Stimulated activated CD4-positive, alpha-beta T cell treated with anti-CD3 and anti-CD28 coated beads, TNF-alpha, amount 100 ng/mL, for 4 hours (primary cell): ENCODE measurements at places on chromosomes 12 and 14.

DNA sequence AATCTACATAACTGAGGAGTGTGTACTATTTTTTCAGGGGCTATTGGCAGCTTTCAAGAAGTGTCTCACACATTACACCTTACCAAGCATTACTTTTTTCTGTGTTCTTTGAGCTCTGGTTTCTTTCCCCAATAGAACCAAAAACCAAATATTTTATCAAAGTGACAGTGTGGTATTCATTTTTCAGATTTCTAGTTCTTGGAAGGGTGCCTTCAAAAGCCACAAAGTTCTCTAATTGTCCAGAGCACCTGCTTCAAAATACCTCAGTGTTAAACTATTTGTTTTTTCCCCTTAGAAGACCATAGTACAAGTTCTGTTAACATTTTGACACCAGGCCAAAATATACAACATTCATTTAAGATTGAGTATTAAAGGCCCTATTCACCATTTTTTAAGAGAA, 515.7 kb downstream of the ETNK1 start:
- DNase-seq: no peak

GRCh38 chr14:69594846-69595245, 16.6 kb upstream of the SUSD6 start:
- no peak for DNase-seq

DNA sequence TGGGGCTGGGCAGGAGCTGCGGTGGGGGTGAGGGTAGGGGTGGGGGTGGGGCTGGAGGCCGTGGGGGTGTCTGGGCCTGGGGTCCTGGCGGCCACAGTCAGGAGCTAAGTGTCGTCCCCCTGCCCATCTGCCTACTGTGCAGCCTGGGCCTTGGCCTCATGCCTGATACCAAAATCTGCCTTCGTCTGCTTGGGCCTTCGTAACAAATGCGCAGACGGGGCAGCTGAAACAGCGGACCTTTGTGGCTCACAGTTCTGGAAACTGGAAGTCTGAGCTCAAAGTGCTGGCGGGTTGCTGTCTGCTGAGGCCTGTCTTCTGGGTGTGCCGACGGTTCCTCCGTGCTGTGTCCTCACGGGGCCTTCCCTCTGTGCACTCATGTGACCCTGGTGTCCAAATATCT, 61.7 kb downstream of the KIF26A start:
- DNase-seq: no peak

- no peak for DNase-seq
Observed at GRCh38 chr12:19220852-19221466, 91.4 kb downstream of the PLEKHA5 start.

DNA sequence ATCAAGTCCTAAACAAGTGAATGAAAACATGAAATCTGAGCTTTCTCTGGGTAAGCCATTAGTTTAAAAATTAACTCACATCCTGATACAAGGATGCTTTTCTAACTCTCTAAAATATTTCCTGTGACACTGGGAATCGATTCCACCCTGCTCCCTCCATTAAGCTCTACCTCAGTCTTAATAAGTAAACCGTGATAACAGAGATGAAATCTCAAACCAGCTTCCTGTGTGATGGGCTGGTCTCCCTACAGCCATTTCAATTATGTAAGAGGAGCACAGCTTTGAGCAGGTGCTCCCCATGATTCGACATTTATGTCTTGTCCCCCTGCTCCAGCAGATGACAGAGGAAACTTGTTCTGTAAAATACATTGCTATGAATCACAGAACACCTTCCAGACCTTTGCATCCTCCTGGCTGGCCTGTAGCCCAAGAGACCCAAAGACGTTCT, 59.0 kb downstream of the GAS2L3 start:
- DNase-seq: no peak

GRCh38 chr14:75283162-75283832, 4.7 kb downstream of the FOS start:
- no peak for DNase-seq

DNA sequence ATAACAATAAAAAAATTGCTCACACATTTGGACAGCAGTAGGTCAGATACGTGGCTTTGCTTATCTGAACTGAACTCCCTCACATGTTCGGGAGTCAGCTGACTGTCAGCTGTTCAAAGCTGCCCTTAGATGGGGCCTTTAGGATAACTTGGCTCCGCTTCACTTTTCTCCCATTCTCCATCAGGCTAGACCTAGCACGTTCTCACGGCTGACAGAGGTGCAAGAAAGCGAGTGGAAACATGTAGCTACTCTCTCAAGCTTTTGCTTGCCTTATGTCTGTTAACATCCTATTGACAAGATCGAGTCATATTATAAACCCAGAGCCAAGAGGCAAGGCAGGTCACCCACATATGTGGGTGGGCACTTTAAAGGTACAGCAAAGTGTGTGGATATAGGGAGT, 112.0 kb upstream of the PDZRN4 start:
- DNase-seq: no peak

GRCh38 chr14:44309331-44309730, 197.8 kb downstream of the FSCB start:
- DNase-seq: no peak

- no peak for DNase-seq
Observed at GRCh38 chr12:10025236-10025635, 5.2 kb upstream of the CLEC9A start.

DNA sequence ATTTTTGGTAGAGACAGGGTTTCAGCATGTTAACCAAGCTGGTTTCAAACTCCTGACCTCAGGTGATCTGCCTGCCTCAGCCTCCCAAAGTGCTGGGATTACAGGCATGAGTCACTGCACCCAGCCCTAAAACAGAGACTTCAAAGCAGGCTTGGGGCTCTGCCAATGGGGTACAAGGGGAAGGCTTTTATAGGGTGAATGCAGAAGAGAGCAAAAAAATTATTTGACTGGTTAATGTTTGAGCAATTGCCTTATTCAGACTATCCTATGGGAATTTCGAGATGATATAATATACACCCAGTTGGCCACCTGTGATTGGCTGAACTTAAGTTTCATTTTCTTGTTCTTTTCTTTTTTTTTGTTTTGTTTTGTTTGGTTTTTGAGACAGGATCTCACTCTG, 31.5 kb upstream of the ACTN1 start:
- DNase-seq: no peak

GRCh38 chr14:74945261-74945851, 10.0 kb downstream of the PGF start:
- no peak for DNase-seq
